ENCODE measurements at places on chromosomes 3 and 15. TPM values are rescaled to one million over a fixed set of nuclear protein-coding genes. Genes with fewer than 3 reads are reported as not detected.

CCR5 gene
- 8.9 TPM for total RNA-seq

NEK10 gene
- 1.5 TPM for total RNA-seq

PTPN9 gene
- 41.3 TPM for total RNA-seq

SERPINI1 gene
- 2.1 TPM for total RNA-seq

EIF5A2 gene
- total RNA-seq, result 16.3 TPM

PCSK6 gene
- 3.3 TPM for total RNA-seq

GOLGA6D gene
- total RNA-seq, result not detected

ZNF502 gene
- total RNA-seq, result 0.59 TPM

SLC2A2 gene
- not detected for total RNA-seq

HIGD2B gene
- total RNA-seq, result 0.16 TPM

ACOX2 gene
- total RNA-seq, result not detected

SERINC4 gene
- total RNA-seq, result 0.23 TPM

TTC21A gene
- total RNA-seq, result 1.8 TPM

SLC4A7 gene
- 65.9 TPM for total RNA-seq

SLC15A2 gene
- 10.8 TPM for total RNA-seq

TRAT1 gene
- total RNA-seq, result 102 TPM

DTWD1 gene
- 17.5 TPM for total RNA-seq

TKT gene
- 260 TPM for total RNA-seq

IL17RC gene
- 0.34 TPM for total RNA-seq

Measured in T-helper 2 cell treated with Interferon-gamma antibody and Interleukin-4, amounts not matched to agents 100 ng/mL and 5 ng/mL, for 36 hours (primary cell).